Vagina (tissue), 2 donors: ENCODE measurements at places on chromosomes 5 and 9. TPM values are rescaled to one million over a fixed set of nuclear protein-coding genes. Genes with fewer than 3 reads are reported as not detected.

Gene EPB41L4B
- total RNA-seq, result 4.7 TPM

GRCh38 chr5:142547445-142548380 lies 138.2 kb downstream of the FGF1 start:
- H3K4me3 ChIP-seq, result no peak overlapping the region
- H3K27me3 ChIP-seq, result no peaks in the 10 kb centered on the region
- no peaks in the 10 kb centered on the region for H3K36me3 ChIP-seq
- peaks cover 20% of the 10 kb centered on the region for H3K4me1 ChIP-seq
- DNase-seq, result no peak

DNA sequence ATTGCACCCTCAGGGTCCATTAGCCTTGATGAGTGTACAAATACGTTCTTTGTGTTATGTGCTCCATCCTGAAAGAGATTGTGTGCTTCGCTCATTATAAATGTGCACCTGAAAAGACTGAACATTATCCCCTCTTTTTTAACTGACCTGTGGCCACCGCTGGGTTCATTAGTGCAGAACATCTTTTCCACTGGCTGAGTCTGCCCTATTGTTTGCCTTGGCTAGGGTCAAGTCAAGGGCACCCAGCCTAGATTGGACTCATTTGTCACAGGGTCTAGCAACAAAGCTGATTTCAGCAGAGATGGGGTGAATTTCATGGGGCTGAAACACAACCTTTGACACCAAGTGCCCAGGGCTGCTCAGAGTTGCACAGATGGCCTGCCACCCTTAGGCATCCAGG lies 764.1 kb upstream of the ARRDC3 start:
- H3K4me3 ChIP-seq, result no peak overlapping the region
- H3K27me3 ChIP-seq, result no peaks in the 10 kb centered on the region
- H3K36me3 ChIP-seq, result no peaks in the 10 kb centered on the region
- no peak for DNase-seq
- H3K4me1 ChIP-seq, result no peaks in the 10 kb centered on the region

DNA sequence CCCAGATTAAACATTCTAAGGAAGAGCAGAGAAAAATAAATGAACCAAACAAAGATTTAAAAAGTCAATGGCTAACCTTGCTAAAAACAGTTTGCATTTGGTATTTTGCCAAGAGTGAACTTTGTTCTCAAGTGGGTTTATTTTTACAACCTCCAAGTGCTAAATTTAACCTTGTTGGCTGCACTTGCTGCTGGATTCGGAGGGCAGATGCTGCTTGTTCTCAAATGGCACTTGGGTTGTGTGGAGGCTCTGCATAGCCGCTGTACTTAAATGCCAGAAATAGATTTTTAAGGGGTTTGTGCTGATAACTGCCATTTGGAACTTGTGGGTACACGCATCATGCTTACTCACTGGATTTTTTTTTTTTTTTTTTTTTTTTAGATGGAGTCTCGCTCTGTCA lies 13.3 kb upstream of the SPATA24 start:
- no peaks in the 10 kb centered on the region for H3K27me3 ChIP-seq
- H3K4me3 ChIP-seq, result no peak overlapping the region
- H3K36me3 ChIP-seq, result no peaks in the 10 kb centered on the region
- no peak for DNase-seq

DNA sequence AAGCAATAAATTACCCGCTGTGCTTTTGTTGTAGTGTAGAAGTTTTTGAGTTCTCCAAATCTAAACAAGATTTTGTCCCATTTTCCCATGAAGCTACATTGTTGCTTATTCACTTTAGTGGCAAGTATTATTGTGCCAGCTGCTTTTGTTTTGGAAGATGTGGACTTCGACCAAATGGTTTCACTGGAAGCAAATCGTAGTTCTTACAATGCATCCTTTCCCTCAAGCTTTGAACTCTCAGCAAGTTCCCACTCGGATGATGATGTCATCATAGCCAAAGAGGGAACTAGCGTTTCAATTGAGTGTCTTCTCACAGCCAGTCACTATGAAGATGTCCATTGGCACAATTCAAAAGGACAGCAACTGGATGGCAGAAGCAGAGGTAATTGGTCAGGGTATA lies 10.9 kb downstream of the MFAP3 start:
- H3K36me3 ChIP-seq, result peaks cover 13% of the 10 kb centered on the region
- H3K27ac ChIP-seq, result no peak overlapping the region
- H3K27me3 ChIP-seq, result no peaks in the 10 kb centered on the region
- no peak for DNase-seq
- peaks cover 12% of the 10 kb centered on the region for H3K4me1 ChIP-seq

- no peak overlapping the region for H3K4me3 ChIP-seq
- H3K36me3 ChIP-seq, result no peaks in the 10 kb centered on the region
- DNase-seq, result no peak
- H3K27me3 ChIP-seq, result no peaks in the 10 kb centered on the region
- H3K4me1 ChIP-seq, result peaks cover 53% of the 10 kb centered on the region
Observed at GRCh38 chr9:134550584-134550983, 91.0 kb upstream of the COL5A1 start.

GRCh38 chr5:132044207-132044606 lies 16.2 kb upstream of the IL3 start:
- no peaks in the 10 kb centered on the region for H3K36me3 ChIP-seq
- DNase-seq, result peak; percentile 82
- H3K4me1 ChIP-seq, result no peaks in the 10 kb centered on the region
- no peak overlapping the region for H3K27ac ChIP-seq

Gene CARD9
- 16.9 TPM for total RNA-seq

DNA sequence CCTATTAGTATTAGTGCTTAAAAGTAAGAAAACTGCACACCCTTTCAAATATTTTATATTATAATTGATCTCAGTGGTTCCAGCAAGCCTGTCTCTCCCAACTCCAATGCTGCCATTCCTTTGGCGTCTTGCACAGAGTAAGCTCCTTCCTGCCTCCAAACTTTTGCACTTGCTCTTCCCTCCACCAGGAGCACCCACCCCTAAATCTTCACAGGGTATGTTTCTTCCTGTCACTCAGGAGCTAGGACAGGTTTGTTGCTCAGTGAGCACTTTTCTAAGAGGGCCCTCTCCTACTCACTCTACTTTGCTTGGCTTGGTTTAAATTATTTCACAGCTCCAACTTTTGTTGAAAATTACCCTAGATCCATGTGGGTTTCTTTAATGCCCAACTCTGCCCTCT lies 189.1 kb upstream of the ADRA1B start:
- no peaks in the 10 kb centered on the region for H3K36me3 ChIP-seq
- no peak for DNase-seq
- no peaks in the 10 kb centered on the region for H3K27me3 ChIP-seq
- H3K27ac ChIP-seq, result no peak overlapping the region
- no peak overlapping the region for H3K4me3 ChIP-seq

DNA sequence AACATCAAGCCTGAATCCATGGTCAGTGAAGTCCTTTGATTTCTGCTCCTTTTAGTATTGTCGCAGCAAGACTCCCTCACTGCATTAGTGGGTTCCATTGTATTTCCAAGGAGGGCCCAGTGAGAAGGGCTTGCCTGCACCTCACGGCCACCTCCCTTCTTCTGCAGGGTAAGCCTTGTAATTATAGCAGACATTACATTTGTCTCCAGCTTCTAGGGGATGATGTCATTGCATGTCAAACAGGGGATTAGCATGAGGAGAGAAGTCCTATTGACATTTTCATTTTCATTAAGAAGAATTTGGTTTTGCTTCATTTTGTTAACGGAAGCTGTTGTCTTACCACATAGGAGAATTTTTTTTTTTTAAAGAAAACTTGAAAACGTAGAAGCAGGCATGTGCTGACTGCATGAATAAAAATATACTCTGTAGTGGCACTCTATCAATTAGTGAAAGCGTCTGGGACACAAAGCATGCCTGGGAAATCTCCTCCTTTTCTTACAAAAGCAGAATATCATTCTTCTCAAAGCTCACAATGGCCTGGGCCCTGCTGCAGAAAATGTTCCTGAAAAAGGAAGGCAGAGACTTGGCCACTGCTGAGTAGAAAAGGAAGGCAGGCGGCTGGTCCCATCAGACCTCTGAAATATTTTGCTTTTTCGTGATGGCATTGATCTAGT lies 27.1 kb downstream of the MAP1B start:
- H3K27ac ChIP-seq, result no peak overlapping the region
- H3K4me1 ChIP-seq, result peaks cover 51% of the 10 kb centered on the region
- H3K27me3 ChIP-seq, result no peaks in the 10 kb centered on the region

DNA sequence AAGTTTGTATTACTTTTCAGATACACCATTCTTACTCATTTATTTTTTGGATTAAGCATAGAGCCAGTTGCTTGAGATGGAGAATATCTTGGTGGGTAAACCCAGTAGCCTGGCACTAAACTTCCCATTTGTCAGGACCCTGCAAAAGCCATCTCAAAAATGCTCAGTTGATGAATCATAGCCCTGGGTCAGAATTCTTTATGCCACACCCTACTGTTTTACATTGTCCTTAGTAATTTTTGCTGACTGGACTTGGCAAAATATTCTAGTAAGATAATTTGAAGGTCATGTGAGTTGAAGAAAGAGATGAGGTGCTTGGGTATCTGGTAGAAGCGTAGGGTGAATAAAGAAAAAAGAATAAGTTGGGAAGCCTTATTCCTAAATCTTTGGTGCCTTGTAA lies 50.7 kb downstream of the C7 start:
- H3K4me1 ChIP-seq, result no peaks in the 10 kb centered on the region
- H3K4me3 ChIP-seq, result no peak overlapping the region
- no peaks in the 10 kb centered on the region for H3K27me3 ChIP-seq
- no peak for DNase-seq
- H3K36me3 ChIP-seq, result no peaks in the 10 kb centered on the region

DNA sequence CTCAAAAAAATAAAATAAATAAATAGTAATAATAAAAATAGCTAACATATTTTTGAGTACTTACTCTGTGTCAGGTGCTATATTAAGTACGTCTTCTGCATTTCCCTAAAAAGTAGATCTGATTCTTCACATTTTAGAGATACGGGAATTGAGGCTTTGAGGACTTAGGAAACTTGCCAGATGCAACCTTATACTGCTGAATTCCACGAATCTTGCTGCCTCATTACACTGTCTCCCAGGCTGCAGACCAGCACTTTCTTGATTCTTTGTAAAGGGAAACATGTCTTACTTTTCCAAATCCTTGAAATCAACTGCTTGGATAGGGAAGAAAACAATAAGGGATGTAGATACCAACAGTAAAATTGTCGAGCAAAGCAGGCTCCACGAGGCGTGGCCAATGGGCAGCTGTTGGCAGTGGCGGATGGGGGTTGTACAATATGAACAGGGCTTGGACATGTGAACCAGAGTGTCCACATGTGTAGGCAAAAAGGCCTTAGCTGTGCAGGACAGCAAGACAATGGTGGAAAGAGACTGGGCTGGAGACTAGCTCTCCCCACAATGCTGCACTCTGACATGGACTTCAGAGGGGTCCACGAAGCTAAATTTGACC lies 124.3 kb upstream of the RAI14 start:
- no peak for DNase-seq
- H3K36me3 ChIP-seq, result no peaks in the 10 kb centered on the region
- H3K27ac ChIP-seq, result no peak overlapping the region
- H3K4me3 ChIP-seq, result no peak overlapping the region

GRCh38 chr9:136220017-136220729 lies 15.2 kb upstream of the LHX3 start:
- H3K27me3 ChIP-seq, result no peaks in the 10 kb centered on the region
- no peak overlapping the region for H3K27ac ChIP-seq
- no peak overlapping the region for H3K4me3 ChIP-seq
- H3K36me3 ChIP-seq, result peaks cover 11% of the 10 kb centered on the region
- peaks cover 6% of the 10 kb centered on the region for H3K4me1 ChIP-seq

Gene SPATA31E1
- not detected for total RNA-seq

Gene TNC
- 18.7 TPM for total RNA-seq

GRCh38 chr5:90128551-90128950 lies 281.0 kb downstream of the CETN3 start:
- no peaks in the 10 kb centered on the region for H3K27me3 ChIP-seq
- H3K27ac ChIP-seq, result no peak overlapping the region
- no peaks in the 10 kb centered on the region for H3K4me1 ChIP-seq
- DNase-seq, result no peak
- H3K36me3 ChIP-seq, result no peaks in the 10 kb centered on the region
- no peak overlapping the region for H3K4me3 ChIP-seq

- H3K36me3 ChIP-seq, result no peaks in the 10 kb centered on the region
- no peak overlapping the region for H3K27ac ChIP-seq
- H3K4me1 ChIP-seq, result peaks cover 5% of the 10 kb centered on the region
- H3K27me3 ChIP-seq, result no peaks in the 10 kb centered on the region
Observed at GRCh38 chr9:20200991-20201431, 412.2 kb upstream of the SLC24A2 start.

DNA sequence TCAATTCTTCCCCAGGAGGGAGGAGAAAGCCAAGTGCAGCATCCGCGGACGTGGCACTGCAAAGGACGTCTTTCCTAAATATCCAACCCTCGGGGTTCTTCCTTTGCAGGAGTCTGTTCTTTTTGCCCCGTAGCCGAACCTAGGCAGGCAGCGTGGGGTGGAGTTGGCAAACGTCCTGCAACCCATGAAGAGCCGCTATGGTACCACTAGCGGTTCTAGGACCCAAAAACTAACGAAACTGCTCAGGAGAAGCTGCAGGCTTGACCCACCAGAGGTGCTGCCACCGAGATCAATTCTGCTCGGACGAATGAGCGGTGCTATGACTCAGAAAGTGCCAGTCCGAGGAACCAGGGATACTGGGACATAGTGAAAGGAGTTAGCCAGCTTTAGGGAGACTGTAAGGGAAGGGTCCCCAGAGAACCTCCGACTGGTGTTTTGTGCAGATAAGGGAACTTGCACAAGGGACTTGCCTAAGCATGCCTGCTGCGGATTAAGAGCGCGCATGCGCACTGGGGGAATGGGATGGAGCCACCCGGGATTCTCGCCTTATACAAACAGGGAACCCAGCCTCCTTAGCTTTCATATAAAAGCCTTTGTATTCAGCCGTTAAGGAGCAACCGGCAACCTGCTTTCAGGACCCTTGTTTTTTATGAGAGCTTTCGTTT lies 32.7 kb downstream of the ANXA2R start:
- peak; percentile 94 for DNase-seq
- H3K4me1 ChIP-seq, result peaks cover 16% of the 10 kb centered on the region
- peak overlapping the region; percentile 91 for H3K27ac ChIP-seq

DNA sequence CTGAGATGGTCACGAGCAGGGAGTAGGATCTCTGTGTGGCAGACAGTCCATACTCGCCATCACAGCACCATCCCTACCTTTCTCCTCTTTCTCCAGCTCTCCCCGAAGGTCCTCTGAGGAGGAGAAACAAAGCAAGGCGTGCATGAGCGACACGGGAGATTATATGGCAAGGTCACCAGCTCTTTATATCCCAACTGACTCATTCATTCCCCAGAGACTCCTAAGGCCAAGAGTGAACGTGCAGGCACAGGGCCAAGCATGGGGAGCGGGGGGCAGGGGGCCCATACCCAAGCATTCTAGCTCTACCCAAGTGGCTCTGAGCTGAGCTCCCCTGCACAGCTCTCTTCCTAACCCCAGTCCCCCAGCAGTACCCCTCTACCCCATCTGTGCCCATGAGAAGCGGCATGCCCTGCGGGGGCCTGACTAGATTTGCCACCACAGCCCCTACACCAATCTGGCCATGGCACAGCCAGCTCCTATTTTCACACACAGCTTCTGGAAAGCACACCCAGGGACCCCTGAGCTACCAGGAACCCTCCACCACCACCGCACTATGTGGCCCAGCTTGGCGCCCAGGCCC lies 6.8 kb downstream of the TRIM7 start:
- DNase-seq, result no peak
- H3K27ac ChIP-seq, result no peak overlapping the region
- H3K36me3 ChIP-seq, result no peaks in the 10 kb centered on the region
- no peaks in the 10 kb centered on the region for H3K27me3 ChIP-seq
- peaks cover 1% of the 10 kb centered on the region for H3K4me1 ChIP-seq
- H3K4me3 ChIP-seq, result no peak overlapping the region
